ENCODE measurements at places on chromosomes 3 and 15.
A peak's percentile ranks its signal among the peaks of the same experiment; 100 is the strongest.

DNA sequence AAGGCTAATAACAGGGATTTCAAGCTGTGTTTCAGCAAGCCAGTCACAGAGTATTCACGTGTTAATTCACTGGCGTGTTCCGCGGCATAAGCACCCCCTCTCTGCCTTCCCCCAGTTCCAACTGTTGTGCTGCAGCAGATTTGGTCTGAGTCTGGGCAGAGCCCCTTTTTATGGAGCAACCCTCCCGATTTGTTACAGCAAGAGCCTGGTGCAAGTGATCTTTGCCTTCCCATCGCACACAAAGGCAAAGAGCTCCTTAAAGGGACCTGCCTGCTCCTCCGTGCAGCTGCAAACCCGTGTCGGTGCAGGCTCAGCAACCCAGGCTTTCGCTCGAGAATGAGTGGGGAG is 170.5 kb downstream of the KCNAB1 start:
- DNase-seq = no peak

- peak; percentile 31 for DNase-seq
Measured at GRCh38 chr3:119600732-119601131, 3.0 kb downstream of the PLA1A start.

DNA sequence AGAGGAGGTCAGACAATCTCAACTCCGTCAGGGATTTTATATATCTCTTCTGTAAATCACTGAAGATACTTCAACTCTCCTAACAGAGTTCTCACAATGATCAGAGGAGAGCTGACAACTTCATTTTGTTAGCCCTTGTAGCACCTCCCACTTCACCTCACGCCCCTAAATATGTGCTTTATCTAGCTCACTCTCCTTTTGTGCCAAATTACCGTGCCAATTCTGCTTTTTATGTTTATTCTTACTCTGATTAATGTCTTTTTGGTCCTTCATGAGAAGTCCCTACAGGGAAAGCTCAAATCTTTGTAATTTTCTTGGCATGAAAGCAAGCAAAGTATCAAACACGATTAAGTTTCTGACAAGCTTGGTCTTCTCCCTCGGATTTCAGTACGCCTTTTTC is 636.1 kb upstream of the NAALADL2 start:
- DNase-seq = no peak

GRCh38 chr15:45443645-45444044 is 65.3 kb upstream of the GATM start:
- DNase-seq = no peak

DNA sequence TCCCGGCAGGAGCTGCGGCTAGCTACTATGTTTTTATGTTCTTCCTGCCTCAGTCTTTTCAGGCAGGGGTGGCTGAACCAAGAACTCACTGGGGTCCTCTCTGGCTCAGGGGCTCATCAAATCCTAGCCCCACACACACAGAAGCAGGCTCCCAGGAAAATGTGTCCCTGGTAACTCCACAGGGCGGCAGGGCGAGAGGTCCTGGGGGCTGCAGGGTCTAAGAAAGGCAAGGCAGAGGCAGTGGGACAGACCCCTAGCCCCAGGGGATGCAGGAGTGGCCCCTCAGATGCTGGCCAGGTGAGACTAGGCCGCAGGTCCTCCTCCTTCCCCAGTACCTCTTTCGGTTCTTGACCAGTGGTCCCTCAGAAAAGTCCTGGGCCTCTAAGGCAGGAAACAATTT is 48.9 kb downstream of the PTH1R start:
- DNase-seq = no peak

GRCh38 chr3:196087906-196088305 is 6.0 kb upstream of the TFRC start:
- DNase-seq = no peak

GRCh38 chr3:5423523-5423922 is 236.0 kb downstream of the EDEM1 start:
- DNase-seq = no peak

DNA sequence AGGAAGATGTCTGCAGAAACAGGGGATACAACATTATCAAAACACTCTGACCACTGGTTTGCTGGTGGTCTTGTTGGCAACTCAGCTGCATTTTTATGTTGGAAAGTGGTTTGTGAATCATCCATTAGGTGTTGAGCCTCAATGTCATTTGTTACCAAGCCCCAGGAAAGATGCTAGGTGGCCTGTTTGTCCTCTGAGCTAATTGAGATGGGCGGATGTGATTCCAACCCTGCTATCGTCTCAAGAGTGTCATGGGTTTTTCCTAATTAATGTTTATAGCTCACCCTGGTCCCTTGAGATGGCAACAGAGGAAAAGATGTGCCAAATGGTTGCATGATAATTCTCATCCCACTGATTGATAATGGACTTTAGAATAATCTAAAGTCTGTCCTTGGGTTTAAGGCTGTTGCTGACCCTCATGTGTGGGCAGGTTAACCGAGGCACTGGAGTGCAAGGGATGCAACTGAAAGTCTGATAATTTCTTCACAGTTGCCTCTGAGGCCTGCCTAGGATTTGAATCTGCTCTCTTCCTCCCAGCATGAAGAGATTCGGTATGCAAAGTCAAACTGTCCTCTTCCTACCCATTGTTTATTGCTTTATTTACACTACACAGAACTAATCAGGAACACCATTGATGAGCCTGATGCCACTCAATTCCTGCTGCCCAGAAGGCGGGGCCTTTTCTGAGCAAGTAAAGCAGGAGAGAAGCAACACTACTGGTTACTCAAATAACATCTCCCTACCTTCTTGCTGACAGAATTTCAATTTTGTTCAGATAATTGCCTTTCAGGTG is 166.2 kb upstream of the TBC1D5 start:
- DNase-seq = no peak

DNA sequence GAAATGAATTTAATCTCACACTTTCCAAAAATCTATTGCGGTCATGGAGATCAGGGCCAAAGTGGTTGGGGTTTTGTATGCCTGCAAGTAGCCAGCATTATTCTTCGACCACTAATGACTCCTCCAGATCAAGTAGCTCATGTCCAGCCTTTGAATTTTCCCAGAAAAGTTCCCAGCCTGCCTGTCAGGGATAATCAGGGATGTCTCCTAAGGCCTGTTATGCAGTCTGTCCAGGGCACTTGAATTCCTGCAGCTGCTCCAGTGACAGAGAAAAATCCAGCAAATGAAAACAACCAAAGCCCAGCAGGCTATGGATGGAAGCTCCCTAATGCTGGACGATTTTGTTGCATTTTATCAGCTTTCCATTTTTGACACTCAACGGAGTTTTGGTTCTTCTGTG is 215.4 kb downstream of the ADAMTSL3 start:
- DNase-seq = no peak

DNA sequence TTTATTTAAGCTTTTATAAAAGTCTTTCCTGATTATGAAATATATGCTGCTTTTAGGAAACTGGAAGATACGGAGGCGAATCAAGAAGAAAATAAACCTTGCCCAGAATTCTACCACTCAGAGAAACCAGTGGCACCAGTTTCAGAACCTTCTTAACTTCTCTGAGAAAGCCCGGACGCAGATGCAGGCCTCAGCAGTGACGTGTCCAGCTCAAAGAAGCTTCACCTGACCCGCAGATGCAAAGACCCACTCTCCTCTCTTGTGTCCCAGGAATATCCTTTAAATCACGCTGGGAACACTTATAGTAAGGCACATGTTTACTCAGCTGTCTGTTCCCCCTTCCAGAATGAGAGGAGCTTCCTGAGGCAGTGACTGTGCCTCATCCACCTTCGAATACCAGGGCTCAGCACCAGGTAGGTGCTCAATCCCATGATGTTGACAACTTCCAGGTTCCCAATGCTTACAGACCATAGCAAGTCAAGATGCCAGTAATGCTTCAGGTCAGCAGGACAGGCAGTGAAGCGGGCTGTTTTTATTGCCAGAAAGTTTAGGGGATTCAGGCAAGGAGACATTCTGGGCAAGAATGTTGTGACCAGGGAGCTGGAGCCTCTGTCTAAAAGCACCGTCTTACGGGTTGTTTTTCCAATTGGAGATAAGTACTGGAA is 39.9 kb upstream of the LDHAL6B start:
- DNase-seq = no peak

DNA sequence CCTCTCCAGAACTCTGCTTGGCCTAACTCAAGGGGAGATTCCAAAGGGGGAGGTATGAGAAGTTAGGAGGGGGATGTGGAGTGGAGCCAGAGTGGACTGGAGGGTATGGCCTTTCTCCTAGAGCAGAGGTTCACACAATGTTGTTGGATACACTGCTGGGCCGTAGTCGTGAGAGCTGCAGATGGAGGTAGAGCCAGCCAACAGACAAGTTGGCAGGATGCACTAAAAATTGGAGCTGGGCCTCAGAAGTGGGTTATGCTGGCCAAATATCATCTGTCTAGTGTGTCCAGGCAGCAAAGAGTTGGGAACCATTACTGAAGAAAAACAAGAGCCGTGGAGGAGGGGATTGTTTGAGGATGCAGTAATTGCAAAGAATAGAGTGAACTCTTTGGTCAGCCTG is 27.7 kb upstream of the LRRFIP2 start:
- DNase-seq = no peak

- DNase-seq = no peak
Measured at GRCh38 chr3:143151004-143151731, 31.6 kb downstream of the CHST2 start.

DNA sequence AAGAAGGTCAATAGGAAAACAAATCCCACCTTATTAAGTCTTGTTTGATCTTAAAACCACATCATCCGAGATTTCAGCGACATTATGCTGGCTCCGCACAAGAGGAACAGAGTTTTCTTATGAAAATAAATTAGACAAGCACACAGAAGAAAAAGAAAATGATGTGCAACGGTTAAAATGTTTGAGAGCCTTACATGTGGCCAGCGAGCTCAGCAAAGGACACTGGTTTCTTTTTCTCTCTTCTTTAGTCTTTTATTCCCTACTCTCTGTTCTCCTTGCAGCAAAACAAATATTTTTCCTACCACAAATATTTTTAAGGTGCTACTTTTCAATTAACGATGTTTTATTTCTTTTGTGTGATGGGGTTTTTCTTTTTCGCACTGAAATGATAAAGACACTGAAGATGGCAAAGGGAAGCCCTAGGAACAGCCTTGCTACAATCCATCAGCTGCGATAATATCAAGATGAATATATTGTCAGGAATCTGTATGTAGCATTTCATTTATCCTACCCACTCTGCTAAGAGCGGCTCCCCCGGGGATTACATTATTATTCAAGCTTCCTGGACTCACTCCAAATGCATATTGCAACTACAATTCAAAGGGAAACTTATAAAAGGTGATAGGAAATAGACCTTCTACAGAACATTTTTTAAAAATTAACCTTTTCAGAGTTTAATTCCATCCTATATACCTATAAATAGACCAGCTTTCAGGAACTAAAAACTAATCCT is 72.9 kb downstream of the ANXA2 start:
- DNase-seq = no peak

DNA sequence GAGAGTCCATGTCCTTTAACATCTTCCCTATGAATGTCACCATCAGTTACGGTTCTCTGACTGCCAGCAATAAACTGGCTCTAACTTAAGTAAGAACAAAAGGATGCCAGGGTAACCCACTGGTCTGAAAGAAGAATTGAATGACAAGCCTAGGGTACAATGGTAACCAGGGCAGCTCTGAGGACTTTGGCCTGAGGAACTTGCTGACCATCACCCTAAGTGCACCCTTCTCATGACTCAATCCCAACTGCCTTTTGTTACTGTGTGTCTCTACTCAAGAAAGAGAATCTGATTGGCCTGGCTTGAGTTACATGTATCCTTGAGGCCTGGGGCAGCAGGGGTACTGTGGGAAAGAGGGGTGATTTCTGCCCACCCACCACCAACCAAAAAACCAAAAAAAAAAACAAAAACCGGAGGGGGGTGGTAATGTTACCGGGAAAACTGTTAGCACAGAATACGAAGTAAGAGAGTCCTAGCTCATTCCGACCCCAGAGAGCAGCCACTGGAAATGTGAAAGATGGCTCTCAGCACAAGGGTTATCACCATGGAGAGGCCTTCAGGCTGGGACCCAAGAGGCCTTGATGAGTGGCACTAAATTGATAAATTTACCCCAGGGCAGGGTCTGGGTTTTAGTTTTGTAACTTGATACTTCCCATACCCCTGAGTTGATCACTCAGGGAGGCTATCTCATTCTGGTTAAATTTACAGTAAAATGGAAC is 9.3 kb upstream of the SLC28A1 start:
- DNase-seq = no peak

DNA sequence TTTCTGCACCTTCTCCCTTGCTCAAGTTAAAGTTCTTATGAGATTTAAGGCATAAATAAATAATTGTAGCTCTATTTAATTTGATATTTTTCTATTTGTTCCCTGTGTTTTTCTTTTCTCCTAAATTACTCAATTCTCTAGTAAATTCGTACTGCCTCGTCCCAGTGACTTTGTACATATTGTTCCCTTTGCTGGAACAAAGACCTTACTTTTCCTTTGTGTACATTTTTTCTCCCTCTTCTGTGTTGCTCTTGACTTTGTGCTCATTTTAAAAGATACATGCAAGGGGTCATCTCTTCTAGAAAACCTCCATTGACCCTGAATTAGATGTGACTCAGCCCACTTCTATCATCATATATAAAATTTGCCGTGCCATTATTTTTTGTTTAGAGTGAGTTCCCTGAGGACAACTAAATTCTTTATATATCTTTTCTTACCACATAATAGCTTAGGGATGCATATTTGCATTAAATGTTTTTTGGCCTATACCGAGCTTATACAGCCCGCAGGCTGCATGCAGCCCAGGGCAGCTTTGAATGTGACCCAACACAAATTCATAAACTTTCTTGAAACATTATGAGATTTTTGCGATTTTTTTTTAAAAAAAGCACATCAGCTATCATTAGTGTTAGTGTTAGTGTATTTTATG is 29.6 kb downstream of the PPP4R2 start:
- no peak for DNase-seq

DNA sequence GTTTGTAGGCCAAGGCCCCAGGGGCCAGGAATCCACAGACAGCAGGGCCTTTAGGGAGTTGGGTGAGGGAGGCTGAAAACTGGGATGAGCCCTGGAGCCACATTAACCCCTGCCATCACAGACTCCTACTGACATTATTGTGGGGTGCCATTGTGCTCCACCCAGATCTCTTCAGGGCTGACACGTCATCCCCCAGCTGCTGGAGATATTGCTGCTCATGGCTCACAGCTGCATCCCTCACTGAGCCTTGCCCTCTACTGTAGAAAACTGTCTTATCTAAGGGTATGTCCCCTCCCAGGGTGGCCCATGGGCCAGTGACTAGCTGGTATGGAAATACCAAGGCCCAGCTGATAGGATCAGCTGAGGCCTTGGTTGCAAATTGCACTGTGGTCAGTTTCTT is 87.3 kb upstream of the PRR23C start:
- no peak for DNase-seq

- no peak for DNase-seq
Measured at GRCh38 chr15:65925338-65925737, 56.0 kb downstream of the RAB11A start.

- DNase-seq = peak; percentile 91
Measured at GRCh38 chr3:115227461-115227860, 80.4 kb upstream of the ZBTB20 start.

DNA sequence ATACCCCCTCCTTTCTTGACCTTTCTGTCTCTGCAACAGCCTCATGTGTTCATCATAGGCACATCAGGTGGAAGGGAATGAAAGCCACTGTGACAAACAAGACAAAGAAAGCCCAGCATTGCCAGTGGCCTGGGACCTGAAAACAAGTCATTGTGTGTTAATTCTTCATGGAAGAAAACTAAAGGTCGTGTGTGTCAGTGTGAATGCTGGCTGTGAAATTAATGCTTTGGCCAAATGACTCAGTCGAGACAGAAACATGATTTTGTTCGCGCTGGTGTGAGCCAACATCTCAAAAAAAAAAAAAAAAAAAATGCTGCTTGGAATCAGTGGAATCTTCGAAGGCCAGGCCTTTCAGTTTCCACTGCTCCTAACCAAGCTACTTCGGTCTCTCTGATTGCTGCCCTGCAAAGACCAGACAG is 386.5 kb upstream of the PROK2 start:
- peak; percentile 44 for DNase-seq

Measured in EH (cell line).